ENCODE measurements at places on chromosomes 12 and 14.

DNA sequence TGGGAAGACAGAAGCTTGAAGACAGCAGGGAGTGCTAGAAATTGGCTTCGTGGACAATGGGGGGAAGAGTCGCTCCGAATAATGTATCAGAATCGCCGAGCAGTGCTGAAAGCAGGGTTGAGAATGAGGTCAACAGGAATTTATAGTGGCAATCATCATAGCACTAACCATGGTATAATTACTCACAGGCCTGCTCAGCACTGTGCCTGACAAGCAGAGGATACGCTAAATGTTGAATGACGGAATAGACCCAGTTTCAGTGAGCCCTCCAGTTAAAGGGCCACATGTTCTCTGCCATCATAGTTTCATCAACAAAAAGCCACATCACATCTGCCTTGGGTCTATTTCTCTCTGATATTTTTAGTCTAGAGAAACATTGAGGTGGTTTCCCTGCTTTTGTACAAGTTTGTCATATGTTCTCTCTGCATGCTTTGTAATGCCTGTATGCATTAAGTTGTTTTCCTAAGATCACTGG is 130.3 kb upstream of the EGLN3 start:
- DNase-seq: no peak

DNA sequence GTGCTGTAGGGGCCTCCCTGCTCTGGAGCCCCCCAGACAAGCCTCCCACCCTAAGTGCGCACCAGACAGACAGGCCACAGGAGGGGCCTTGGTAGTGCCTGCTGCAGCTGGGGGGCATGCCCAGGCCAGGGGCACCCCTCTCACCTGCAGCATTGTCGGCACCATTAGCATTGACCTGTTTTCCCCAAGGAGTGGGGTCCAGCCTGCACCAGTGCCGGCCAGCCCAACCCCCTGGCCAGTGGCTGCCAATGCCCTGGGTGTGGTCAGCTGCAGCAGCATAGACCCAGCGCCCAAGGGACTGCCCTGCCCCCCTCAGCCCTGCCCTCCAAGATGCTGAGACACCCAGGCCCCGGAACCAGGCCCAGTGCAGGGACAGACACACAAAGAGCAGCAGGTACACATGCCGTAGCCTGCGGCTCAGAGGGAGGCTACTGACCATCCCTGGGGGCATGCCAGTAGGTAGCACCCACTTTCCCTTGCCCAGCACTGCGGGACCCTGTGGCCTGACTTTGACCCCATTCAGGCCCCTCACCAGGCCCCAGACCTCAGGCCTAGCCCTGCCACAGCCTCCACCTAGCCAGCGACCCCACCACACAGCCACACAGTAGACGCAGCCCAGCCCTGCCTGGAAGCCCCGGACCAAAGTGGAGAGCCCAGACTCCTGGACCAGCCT is 1.0 kb downstream of the AHNAK2 start:
- DNase-seq: no peak

- no peak for DNase-seq
These were observed 557 bp downstream of the COPS7A start for GRCh38 chr12:6724409-6724797.

DNA sequence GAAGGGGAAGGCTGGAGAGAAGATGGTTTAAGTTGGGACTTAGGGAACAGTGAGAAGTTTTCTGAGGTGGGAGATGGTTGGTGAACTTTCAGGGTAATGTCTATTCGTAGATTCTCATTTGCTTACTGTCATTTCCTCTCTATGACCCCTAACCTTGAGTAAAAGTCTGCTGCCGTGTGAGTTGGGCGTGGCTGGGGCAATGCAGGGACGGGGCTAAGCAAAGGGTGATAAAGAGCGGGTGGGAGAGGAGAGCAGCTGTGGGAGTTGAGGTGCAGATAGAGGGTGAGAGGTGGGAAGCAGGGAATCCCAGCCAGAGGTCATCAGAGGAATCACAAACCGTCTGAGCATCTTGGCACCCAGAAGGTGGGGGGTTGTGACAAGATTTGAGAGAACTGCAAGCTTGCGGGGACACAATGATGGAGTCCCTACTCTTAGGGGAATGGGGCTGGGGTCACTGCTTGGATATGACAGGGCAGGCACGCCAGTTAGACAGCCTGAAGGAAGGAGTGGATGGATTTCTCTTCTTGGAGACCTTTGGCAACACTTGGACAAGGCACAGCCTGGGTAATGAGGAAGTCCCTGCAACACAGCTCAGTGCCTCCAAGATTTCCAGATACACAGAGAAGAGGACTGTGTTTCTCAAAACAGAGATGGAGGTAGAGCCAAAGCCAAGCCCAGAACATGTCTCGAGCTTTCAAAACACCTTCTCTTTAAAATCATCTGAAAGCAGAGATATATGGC is 45.9 kb upstream of the CTDSP2 start:
- no peak for DNase-seq

- no peak for DNase-seq
These were observed 193.3 kb downstream of the PHLDA1 start for GRCh38 chr12:75838309-75838708.

GRCh38 chr12:30978639-30979038 is 52.1 kb downstream of the TSPAN11 start:
- no peak for DNase-seq

DNA sequence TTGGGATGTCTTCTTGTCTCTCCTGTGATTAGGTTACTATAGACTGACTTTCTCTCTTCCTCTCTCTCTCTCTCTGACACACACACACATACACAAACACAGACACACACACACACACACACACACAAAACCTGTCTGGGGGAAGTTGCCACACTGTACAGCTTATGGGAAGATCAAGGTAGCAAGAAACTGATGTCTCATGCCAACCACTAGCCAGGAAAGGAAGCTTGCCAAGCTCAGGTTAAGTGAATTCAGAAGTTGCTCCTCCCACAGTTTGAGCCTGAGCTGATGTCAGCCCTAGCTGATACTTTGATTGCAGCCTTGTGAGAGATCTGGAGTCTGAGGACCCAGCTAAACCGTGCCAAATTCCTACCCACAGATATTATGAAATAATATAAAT is 67.1 kb downstream of the PPFIA2 start:
- no peak for DNase-seq

- no peak for DNase-seq
These were observed 84.2 kb downstream of the DENND5B start for GRCh38 chr12:31506515-31507306.

DNA sequence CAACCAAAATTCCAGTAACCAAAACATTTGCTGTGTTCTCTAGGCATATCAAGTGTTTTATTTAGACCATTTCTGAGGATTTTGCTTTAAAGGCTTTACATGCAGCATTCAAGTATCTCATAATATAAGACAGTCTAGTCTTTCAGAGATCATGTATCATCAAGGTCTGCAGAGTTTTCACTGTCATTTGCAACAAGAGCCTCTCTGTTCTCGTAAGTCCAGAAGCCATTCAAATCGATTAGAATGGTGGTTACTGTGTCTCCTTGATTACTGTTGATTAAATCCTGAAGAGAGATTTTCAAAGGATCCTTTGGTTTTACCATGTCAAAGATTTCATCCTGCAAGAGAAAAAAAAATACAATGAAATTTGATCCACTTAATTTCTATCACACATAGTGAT is 36.3 kb downstream of the PPP2R3C start:
- DNase-seq: no peak

DNA sequence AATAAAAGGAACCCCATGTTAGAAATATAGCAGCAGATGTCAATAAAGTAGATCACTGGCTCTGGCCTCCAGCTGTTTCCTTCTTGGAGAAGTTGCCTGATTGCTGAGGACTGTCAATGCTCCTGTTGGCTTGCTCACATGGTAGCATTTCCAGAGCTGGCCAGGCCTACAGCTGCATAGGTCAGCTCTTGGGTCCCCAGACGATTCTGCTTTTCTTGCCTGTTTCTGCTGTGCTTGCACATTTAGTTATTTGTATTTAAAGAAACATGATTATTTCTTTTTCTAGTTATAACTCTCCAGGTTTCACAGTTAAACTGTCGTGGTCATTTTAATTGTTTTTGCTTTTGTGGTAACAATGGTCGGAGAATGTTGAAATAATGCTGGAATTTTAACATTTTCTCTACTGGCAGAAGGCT is 7.2 kb downstream of the NAV3 start:
- no peak for DNase-seq

DNA sequence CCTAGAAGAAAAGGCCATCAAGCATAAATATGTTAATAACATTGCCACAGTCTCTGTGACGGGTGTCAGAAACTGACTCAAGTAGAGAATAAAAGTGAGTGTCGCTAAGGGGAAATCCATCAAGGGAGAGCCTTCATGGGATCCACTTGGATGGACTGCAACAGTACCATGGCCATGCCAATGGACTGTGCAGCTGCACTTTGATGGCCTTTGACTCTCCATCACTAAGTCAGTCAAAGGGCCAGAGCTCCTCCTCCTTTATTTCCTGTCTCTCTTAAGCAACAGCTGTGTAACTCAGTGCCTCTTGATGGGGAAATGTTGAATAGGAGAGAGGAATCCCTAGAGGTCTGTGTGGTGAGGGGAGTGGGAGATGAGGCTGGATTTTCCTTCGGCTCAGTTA is 335.2 kb downstream of the BMP4 start:
- DNase-seq: no peak

DNA sequence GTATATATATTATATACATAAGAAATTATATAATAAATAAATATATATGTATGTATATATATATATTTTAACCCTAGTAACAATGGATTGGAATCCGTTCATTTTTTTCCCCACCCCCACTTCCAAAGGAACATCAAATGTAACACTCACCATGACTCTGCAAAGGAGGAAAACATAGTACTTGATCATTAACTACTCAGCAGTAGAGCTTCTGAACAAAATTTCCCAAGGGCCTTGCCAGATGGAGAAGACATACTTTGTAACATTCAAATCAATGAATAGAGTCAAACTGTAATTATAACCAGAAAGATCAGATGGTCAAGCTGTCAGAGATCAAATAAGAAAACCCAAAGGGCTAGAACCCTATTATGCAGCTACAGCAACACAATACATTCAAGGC is 126.0 kb upstream of the CNTN1 start:
- DNase-seq: no peak

DNA sequence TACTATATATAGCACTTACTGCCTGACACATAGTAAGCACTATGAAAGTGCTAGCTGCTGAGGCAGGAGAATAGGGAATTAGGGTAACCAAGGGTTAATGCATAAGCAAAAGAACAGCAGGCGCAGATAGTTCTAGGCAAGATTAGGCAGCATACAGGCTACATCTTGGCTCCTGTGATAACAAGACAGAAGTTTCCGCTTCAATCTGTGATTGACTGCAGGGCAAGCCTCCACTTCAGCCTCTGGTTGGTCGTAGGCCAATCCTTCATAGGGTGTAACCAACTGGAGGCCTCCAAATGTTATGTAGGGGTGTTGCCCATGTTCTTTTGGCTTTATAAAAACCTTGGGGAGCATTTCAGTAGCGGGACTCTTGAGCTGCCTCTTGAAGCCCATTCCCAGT is 46.9 kb downstream of the KLHL28 start:
- DNase-seq: no peak

GRCh38 chr12:7217475-7218069 is 28.1 kb downstream of the PEX5 start:
- no peak for DNase-seq

DNA sequence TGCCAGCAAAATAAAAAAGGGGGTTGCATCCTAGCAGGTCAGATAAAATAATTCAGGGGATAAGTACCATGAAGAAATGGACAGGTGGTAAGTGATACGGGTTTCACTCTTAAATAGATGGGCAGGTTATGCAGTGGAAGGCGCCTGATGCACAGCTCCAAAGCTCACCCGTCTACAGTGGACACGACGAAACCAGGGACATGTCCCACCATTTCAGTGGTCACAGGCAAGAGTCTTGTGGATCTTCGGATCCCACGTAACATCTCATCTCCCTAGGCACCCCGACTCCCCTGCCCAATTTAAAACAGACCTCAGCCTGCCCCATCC is 60.5 kb downstream of the DDX51 start:
- DNase-seq: no peak

DNA sequence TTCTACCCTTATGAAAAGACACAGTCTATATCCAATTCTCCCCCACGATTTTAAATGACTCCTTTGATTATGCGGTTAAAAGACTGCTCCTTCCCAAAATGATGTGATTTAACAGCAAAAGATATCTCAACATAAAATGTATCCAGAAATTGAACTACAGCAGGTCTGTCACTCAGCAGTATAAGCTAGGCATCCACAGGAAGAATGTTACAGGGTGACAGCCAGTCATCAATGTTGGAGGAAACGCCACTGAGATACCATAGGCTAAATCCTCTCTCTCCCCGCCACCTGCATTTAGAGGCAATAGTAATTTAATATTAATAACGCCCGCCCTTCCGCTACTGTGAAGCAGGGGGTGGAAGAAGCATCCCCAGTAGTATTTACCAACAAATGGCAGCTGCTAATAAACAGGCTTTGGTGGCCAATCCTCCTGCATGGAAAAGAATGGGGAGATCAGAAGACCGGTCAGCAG is 613 bp downstream of the RECQL start:
- DNase-seq: no peak

DNA sequence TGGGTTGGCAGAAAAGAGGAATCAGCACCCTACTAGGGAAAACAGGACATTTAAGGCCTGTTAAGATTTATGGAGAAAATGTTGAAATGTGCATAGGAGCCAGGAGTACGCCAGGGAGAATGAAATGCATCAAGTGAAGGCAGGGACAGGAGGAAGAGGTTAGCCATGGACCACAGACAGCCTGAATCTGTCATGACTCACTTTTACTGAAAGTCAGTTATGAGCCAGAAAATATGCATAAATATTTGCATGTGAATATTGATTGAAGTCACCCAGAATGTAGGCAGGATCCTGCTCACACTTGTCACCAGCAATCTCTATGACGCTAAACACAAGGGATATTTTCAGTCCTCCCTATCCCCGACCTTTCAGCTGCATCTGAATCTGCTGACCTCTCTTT is 25.1 kb upstream of the CDK17 start:
- no peak for DNase-seq

- no peak for DNase-seq
These were observed 201.6 kb upstream of the KITLG start for GRCh38 chr12:88781909-88782308.

DNA sequence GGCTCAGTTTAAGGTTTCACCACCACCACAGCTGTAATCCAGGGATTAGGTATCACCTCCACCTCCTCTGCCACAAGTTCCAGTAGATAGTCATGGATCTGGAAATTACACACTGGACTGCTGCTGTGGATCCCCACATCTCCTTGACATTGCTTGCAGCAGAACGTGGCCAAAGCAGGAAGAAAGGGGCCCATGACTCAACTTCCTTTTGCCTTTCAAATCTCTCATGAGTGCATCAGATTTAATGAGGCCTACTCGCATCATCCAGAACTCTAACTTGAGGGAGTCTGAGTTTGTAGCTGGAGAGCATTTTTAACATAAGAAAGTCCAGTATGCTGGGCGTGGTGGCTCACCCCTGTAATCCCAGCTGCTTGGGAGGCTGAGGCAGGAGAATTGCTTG is 29.2 kb upstream of the TMED10 start:
- DNase-seq: no peak

DNA sequence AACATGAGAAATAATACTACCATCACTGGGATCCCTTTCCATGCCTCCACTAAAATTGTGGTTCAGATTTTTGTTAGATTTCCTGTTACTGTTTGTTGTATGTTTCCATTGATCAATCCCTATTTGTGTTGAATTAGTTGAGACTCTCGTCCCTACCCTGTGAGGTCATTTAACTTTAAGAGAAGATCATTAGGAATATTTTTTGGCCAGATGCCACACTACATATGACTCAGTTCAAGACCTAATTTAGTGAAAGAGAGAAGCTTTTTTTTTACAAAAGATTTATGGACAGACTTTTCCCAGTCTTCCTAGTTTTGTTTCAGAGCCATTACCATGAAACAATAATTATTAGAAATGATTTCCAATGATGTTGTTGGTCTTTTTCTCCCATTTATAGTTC is 35.5 kb downstream of the CPSF6 start:
- no peak for DNase-seq
